ENCODE measurements at places on chromosomes 3 and 15.

GRCh38 chr3:60781935-60782334 is 469.3 kb downstream of the FHIT start:
- H3K36me3 ChIP-seq = no peaks in the 10 kb centered on the region
- no peak overlapping the region for H3K4me3 ChIP-seq
- DNase-seq = no peak
- no peaks in the 10 kb centered on the region for H3K27me3 ChIP-seq
- H3K27ac ChIP-seq = no peak overlapping the region
- H3K4me1 ChIP-seq = no peaks in the 10 kb centered on the region

DNA sequence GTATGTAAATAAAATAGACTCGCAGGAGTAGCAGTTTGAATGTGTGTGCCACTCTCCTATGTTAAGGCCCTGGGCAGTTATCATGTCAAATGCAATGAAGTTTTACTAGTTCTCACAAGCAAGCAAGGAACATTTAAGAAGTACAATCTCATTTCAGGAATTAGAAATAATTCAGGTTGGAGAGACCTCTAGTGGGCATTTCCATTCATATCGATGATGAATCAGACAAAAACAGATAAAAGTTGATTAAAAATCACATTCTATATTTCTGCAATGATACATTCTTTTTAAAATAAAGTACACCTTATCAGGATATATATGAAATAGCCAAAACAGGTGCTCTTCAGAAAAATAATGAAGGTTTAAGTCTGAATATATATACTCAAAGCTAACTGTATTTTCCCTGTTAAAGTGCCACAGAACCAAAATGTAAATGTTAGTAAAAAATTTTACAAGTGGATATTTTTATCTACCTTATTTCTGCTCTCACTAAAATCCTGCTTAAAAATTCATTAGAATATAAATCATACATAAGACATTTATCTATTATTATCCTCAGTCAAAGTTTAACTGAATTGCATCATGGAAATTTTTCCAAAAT is 492.4 kb upstream of the FRG2C start:
- no peak for DNase-seq
- H3K27ac ChIP-seq = no peak overlapping the region
- H3K4me1 ChIP-seq = no peaks in the 10 kb centered on the region

- no peaks in the 10 kb centered on the region for H3K27me3 ChIP-seq
- H3K4me3 ChIP-seq = no peak overlapping the region
- no peaks in the 10 kb centered on the region for H3K4me1 ChIP-seq
- H3K36me3 ChIP-seq = peaks cover 9% of the 10 kb centered on the region
Measured at GRCh38 chr3:81632659-81633058, 128.8 kb downstream of the GBE1 start.

DNA sequence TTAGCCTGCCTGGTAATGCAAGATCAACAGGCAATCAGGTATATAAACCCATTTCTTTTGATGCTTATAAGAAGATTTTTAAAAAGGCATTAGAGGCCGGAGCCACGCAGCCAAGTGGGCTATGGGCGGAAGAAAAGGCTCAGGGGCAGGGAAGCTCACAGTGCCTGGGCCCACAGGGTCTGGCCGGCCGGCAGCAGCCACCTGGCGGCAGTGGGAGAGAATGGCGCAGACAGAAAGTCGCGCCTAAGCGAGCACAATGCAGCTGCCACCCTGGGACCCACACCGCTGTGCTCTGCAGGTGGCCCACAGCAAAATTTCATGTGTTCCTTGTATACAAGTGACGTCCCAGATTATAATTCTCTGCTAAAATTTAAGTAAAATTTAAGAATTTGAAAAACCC is 448.6 kb upstream of the RASGRP1 start:
- H3K27me3 ChIP-seq = no peaks in the 10 kb centered on the region
- no peaks in the 10 kb centered on the region for H3K4me1 ChIP-seq
- no peaks in the 10 kb centered on the region for H3K36me3 ChIP-seq
- H3K4me3 ChIP-seq = no peak overlapping the region

GRCh38 chr3:169430707-169431404 is 232.7 kb downstream of the MECOM start:
- peak overlapping the region; percentile 57 for H3K27ac ChIP-seq
- H3K4me1 ChIP-seq = peaks cover 14% of the 10 kb centered on the region
- H3K4me3 ChIP-seq = no peak overlapping the region
- DNase-seq = no peak

- no peak overlapping the region for H3K4me3 ChIP-seq
- H3K27ac ChIP-seq = no peak overlapping the region
- peaks cover 20% of the 10 kb centered on the region for H3K27me3 ChIP-seq
Measured at GRCh38 chr3:123993818-123994217, 1.9 kb upstream of the ROPN1 start.

DNA sequence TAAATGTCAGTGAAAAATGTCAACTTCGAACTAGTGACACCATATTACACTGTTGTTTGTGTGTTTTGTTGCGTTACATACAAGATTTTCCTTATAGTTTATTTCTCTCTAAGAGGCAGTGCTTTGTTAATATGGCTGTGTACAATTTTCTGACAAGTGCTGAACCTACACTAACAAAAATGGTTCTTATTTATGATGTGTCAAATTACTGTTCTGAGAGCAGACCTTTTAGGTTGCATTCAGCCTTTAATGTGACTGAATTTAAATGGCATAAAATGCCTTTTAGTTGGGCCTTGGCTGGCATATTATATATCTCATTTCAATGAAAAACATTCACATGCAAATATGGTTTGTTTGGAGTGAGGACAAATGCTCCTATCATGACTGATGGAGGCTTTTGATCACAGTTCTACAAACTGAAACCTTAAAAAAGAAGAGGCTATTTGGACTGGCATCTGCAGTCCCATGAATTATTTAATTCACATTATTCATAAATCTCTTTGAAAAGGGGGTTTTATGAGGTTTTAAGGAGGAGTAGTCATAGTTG is 750.6 kb downstream of the CADM2 start:
- no peak overlapping the region for H3K27ac ChIP-seq
- H3K4me1 ChIP-seq = peaks cover 5% of the 10 kb centered on the region
- H3K36me3 ChIP-seq = no peaks in the 10 kb centered on the region
- H3K27me3 ChIP-seq = no peaks in the 10 kb centered on the region
- no peak for DNase-seq

DNA sequence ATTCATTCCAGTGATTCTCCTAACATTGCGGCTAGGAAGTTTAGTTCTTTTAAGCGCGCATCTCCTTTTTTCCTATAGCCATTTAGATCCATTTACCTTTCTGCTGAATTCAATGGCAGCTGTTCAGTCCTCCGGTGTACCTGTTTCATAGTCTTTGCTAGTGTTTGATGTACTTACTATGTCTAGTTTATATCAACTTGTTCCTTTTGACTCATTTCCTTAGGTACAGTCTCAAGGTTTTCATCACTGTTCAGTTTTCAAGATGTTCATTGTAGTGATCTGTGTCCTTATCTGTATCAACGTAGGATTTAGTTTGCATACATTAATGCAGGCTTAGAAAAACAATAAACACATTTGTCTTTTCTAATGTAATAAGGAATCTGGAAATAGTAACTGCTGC is 59.0 kb upstream of the MBNL1 start:
- no peaks in the 10 kb centered on the region for H3K27me3 ChIP-seq
- H3K4me3 ChIP-seq = no peak overlapping the region
- H3K4me1 ChIP-seq = no peaks in the 10 kb centered on the region
- no peak overlapping the region for H3K27ac ChIP-seq
- no peaks in the 10 kb centered on the region for H3K36me3 ChIP-seq
- no peak for DNase-seq

GRCh38 chr3:189304465-189305351 is 132.9 kb downstream of the TPRG1 start:
- DNase-seq = peak; percentile 77
- no peaks in the 10 kb centered on the region for H3K27me3 ChIP-seq
- H3K4me1 ChIP-seq = peaks cover 45% of the 10 kb centered on the region
- no peaks in the 10 kb centered on the region for H3K36me3 ChIP-seq
- no peak overlapping the region for H3K4me3 ChIP-seq
- peak overlapping the region; percentile 80 for H3K27ac ChIP-seq

DNA sequence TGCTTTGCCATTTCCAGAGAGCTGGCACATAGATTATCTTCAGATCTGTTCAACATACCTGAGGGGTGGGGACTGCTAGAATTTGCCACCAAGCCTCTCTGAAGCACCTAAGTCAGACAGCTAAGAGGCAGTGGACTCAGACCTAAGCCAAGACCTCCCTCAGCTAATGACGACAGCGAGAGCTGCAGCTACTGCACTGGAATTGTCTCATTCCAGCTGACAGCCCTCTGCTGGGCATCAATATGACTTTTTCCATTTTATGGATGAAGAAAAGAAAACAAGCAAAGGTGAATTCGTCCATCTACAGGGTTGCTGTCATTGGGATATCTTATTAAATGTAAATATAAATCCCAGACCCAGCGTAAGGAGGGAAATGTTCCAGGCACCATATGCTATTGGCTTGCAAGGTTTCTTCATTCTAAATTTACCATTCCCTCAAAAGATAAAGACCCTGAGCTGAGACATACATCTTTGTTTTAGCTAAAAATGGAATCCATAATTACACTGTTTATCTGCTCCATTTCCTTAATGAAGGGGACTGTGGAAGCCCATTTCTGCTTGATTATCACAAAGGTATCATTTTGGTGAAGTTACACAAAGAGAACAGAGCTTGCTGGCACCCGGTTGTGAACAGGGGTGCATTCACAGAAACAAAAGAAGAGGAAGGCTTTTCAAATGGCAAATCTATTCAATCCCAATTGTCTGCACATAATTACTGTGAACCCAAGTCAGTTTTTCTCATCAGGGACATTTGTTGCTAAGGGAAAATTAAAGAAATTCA is 85.5 kb upstream of the LRTM1 start:
- H3K36me3 ChIP-seq = no peaks in the 10 kb centered on the region
- H3K27me3 ChIP-seq = peaks cover 3% of the 10 kb centered on the region
- no peaks in the 10 kb centered on the region for H3K4me1 ChIP-seq
- H3K4me3 ChIP-seq = no peak overlapping the region

DNA sequence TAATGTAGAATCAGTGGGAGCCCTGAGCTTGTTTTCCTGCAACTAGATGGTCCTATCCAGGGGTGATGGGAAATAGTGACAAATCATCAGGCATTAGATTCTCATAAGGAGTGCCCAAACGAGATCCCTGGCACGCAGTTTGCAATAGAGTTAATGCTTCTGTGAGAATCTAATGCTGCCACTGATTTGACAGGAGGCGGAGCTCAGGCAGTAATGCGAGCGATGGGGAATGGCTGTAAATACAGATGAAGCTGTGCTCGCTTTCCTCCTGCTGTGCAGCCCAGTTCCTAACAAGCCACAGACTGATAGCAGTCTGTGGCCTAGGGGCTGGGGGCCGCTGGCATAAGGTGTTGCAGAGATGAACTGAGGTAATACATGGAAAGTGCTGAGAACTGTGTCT is 28.3 kb upstream of the TMEM42 start:
- no peaks in the 10 kb centered on the region for H3K27me3 ChIP-seq
- no peak overlapping the region for H3K27ac ChIP-seq

DNA sequence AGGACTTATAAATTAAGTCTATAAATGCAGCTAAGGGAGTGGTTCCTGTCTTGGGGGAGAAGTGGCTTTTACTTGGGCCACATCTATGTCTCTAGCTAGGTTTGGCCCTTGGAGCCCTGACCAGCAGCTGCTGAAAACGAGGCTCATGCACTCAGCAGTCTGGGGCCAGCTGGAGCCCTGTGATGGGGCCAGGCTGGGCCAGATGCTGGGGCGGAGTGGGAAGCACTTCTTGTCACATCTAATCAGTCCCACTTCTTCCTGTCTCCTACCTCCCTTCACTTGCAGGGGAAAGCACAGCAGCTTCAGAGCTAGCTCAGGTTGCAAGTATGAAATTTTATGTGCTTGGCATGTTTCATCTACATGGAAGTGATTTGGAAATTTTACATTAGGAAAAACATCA is 209.9 kb upstream of the ROPN1 start:
- no peak overlapping the region for H3K27ac ChIP-seq
- no peaks in the 10 kb centered on the region for H3K36me3 ChIP-seq
- no peaks in the 10 kb centered on the region for H3K4me1 ChIP-seq
- peaks cover 20% of the 10 kb centered on the region for H3K27me3 ChIP-seq

GRCh38 chr15:85312929-85313331 is 67.5 kb upstream of the AKAP13 start:
- no peaks in the 10 kb centered on the region for H3K4me1 ChIP-seq
- H3K27ac ChIP-seq = no peak overlapping the region
- H3K4me3 ChIP-seq = no peak overlapping the region
- DNase-seq = no peak

DNA sequence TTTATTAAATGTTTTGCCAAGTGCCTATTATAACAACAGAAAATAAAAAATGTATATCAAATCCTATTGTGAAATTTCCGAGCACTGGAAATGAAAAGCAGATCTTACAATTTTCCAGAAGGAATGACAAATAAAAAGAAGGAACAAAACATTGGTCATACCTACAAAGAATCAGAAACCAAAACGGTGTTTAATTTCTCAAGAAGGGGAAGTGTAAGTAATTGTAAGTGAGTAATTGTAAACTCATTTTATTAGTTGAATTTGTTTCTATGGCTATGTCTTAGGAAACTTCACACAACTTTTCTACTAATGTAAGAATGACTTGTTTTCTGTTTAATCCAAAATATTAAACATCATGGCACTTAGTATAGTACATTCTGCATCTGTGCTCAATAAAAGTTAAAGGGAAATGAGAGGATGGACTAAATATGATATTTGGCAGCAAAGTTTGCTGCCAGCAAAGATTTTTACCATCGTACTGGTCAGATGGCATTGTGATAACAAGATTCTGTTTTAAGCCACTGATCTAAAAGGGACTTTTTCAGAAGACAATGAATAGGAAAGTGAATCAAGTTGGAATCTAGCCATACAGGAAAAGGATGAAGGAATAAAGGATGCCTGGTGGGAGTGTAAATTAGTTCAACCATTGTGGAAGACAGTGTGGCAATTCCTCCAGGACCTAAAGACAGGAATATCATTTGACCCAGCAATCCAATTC is 232.4 kb downstream of the NFKBIZ start:
- H3K27ac ChIP-seq = no peak overlapping the region
- no peak overlapping the region for H3K4me3 ChIP-seq
- DNase-seq = no peak

DNA sequence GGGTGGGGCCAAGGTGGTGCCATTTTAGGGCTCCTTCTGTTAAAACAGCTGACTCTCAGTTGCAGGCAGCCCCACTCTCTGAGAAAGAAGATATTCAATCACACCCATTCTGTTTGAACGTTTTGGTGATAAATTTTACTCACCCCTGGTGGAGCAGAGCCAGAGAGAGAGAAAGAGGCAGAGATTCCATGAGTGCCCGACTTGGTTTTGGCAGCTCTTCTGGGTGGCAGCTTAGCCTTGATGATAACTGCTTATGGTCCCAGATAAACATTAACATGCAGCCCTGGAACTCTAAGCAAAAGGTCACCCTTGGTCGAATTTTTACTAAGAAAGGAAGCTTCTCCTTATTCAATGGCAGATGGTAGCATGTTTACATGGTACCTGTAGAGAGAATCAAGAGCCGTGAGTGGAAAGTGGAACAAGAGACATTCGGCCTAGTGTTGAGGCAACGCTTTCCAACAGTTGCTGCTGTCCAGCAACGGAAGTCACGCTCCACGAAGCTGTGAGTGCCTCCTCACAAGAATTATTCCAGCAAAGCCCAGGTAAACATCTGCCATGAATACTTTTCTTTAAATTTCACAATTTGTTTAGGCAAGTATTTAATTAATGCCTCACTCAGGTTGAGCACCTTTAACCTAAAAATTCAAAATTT is 530.6 kb upstream of the ROBO2 start:
- H3K27me3 ChIP-seq = peaks cover 11% of the 10 kb centered on the region
- H3K27ac ChIP-seq = no peak overlapping the region
- no peaks in the 10 kb centered on the region for H3K36me3 ChIP-seq
- no peak overlapping the region for H3K4me3 ChIP-seq
- H3K4me1 ChIP-seq = no peaks in the 10 kb centered on the region

All from RWPE2 (cell line).